Muscle of leg (tissue), 16 donors: ENCODE measurements at places on chromosomes 2 and 18. TPM values are rescaled to one million over a fixed set of nuclear protein-coding genes. Genes with fewer than 3 reads are reported as not detected.
A peak's percentile ranks its signal among the peaks of the same experiment; 100 is the strongest.

SATB2 gene
- 1.2 TPM for total RNA-seq

DNA sequence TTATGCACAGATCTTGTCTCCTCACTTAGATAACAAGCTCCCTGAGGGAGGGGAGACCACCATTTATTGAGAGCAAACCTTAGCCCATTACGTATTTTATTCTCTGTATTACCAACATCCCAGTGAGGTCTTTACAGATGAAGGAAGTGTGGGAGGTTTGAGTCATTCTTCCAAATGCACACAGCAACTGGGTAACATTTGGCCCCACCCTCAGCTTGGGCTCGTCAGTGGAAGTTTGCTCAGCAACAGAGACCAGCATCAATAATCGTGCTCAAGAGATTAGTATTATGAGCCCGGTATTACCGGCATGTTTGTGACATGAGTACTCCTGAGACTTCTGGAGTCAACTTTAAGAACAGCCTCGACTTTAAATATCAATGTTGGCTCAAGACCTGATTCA lies 168.6 kb downstream of the ETAA1 start:
- DNase-seq, result no peak
- H3K27me3 ChIP-seq, result no peaks in the 10 kb centered on the region
- H3K27ac ChIP-seq, result no peak overlapping the region

COMMD1 gene
- total RNA-seq, result 54.2 TPM

- H3K4me1 ChIP-seq, result peaks cover 10% of the 10 kb centered on the region
- peak overlapping the region; percentile 74 for H3K27ac ChIP-seq
- no peaks in the 10 kb centered on the region for H3K27me3 ChIP-seq
These were observed 19.6 kb downstream of the TMEM17 start for GRCh38 chr2:62486439-62486765.

GRCh38 chr2:204325468-204325867 lies 219.8 kb upstream of the PARD3B start:
- peak; percentile 87 for DNase-seq
- no peak overlapping the region for H3K27ac ChIP-seq
- no peaks in the 10 kb centered on the region for H3K36me3 ChIP-seq

DNA sequence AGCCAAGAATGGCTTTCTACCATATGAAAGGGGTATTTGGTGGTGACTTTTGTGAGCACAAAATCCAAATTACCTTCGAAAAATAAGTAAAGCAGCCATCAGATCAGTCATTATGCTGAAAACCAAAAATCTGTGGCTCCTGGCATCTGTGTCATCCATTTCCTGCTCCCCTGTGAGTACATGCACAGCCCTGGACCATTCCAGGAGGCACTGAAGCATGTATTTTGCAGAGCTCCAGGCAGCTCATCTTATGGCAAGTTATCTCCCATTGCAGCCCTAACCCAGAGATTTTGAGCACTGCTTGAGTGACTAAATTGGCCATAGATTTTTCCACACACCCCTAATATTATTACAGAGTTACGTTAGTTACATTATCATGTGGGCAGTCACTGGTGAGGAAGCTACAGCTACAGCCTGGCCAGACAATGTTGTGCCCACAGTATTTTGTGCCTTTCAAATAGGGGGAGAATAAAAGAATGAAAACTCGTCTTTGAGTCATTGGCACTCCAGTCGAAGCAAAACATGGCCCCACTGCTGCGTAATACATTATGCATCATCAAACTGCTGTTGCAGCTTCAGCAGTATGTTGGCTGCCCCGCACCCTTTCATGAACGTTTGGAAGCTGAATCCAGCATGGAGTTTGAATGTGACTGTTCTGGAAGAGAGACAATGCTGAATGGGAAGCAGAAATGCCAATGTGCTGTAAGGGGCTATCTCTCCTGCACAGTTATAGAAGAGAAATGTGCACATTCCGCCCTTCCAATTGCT lies 702.2 kb downstream of the RNF144A start:
- no peak overlapping the region for H3K4me3 ChIP-seq
- no peak for DNase-seq
- no peaks in the 10 kb centered on the region for H3K4me1 ChIP-seq
- no peak overlapping the region for H3K27ac ChIP-seq

GRCh38 chr2:38149531-38149930 lies 73.6 kb upstream of the CYP1B1 start:
- no peak overlapping the region for H3K4me3 ChIP-seq
- DNase-seq, result no peak
- H3K27me3 ChIP-seq, result no peaks in the 10 kb centered on the region
- no peaks in the 10 kb centered on the region for H3K36me3 ChIP-seq

- no peak overlapping the region for H3K4me3 ChIP-seq
- H3K36me3 ChIP-seq, result no peaks in the 10 kb centered on the region
- no peak overlapping the region for H3K27ac ChIP-seq
- no peak for DNase-seq
- no peaks in the 10 kb centered on the region for H3K4me1 ChIP-seq
These were observed 118.3 kb downstream of the FMNL2 start for GRCh38 chr2:152453129-152453911.

- no peaks in the 10 kb centered on the region for H3K27me3 ChIP-seq
- no peaks in the 10 kb centered on the region for H3K36me3 ChIP-seq
- H3K27ac ChIP-seq, result peak overlapping the region; percentile 68
These were observed 493.0 kb upstream of the ACVR2A start for GRCh38 chr2:147351784-147352183.

SMYD5 gene
- total RNA-seq, result 31.8 TPM
